ENCODE measurements at places on chromosomes 7 and 10.

DNA sequence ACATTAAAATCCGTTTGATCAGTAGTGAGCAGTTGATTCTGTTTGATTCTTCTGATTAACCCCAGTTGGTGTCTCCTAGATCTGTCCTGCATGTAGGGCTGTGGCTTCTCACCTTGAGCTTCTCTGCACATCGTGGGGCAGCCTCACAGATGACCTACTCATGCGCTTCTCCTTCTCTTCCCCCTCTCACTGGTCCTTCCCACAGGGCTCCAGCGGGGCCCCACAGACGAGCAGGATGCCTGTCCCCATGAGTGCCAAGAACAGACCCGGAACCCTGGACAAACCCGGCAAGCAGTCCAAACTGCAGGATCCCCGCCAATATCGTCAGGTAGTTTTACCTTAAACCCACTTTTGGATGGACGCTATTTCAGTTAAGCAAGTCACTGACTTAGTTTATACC lies 178.9 kb downstream of the ARHGAP21 start:
- DNase-seq: no peak

GRCh38 chr10:71531485-71532446 lies 135.0 kb downstream of the CDH23 start:
- DNase-seq: peak; percentile 30

- DNase-seq: no peak
These were observed 2.6 kb downstream of the TMEM243 start for GRCh38 chr7:87216701-87217508.

DNA sequence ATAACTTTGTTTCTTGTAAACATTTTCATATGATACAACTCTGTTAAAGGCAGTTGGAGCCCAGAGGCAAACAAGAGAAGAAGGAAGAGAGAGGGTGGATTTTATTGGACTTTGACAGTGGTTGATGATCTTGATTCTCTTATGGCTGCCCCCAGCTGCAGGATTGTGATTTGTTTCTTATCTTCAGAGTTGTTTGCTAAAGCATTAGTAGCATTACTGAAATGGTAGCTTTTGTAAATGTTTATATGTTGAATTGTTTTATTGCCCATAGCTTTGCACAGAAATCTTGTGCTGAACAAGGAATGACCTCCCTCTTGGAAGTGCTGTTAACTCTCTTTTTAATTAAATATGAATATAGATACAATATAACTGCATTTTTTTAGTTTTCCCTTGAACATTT lies 309.4 kb downstream of the AUTS2 start:
- no peak for DNase-seq

GRCh38 chr10:4316161-4316810 lies 509.7 kb upstream of the AKR1E2 start:
- DNase-seq: no peak

DNA sequence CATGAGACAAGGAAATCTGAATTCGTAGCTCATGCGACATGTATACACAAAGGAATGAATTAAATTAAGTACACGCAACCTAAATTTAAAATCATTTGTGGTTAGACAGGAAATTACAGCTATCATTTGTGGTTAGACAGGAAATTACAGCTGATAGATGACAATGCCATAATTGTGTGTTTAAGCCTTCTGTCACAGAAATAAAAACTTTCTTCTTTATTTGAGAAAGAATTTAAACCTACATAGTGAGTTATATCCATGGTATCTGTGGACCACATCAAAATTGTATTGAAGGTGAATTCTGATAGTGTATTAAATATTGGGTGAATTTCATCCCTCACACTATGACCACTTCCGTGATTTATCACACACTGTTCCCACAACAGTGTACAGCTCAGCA lies 362.9 kb downstream of the MAGI2 start:
- no peak for DNase-seq

- DNase-seq: no peak
These were observed 540.1 kb downstream of the PTPRN2 start for GRCh38 chr7:158047391-158048059.

DNA sequence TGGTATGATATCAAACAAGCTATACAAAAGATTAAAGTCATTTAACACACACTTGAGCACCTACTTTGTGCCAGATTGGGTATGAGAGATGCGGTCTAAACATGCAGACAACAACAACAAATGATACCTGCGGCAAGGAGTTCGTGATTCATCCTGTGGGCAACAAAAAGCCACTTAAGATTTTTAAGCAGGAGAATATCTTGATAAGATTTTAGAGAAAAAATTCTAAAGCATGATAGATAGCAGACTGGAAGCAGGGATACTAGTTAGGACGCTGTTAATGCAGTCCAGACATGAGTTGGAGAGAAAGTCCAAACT lies 1.6 kb upstream of the KBTBD2 start:
- DNase-seq: no peak

- DNase-seq: no peak
These were observed 355.2 kb upstream of the LRGUK start for GRCh38 chr7:133771788-133772419.

DNA sequence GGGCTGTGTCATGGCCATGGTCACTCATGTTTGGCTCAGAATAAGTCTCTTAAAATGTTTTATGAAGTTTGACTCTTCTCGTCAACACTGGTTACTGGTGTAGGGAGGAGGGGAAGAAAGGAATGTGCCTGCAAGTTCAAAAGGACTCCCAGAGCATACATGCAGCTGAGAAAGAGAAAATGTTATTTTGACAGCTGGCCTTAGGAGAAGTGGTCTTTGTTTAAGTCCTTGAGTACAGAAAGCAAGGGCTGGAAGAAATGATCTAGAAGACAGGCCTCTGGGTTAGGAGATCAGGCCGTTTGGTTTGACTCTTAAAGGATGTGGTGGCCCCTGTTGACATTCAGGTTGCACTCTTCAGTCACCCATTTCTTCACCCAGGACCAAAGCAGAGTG lies 245.5 kb downstream of the REEP3 start:
- no peak for DNase-seq

DNA sequence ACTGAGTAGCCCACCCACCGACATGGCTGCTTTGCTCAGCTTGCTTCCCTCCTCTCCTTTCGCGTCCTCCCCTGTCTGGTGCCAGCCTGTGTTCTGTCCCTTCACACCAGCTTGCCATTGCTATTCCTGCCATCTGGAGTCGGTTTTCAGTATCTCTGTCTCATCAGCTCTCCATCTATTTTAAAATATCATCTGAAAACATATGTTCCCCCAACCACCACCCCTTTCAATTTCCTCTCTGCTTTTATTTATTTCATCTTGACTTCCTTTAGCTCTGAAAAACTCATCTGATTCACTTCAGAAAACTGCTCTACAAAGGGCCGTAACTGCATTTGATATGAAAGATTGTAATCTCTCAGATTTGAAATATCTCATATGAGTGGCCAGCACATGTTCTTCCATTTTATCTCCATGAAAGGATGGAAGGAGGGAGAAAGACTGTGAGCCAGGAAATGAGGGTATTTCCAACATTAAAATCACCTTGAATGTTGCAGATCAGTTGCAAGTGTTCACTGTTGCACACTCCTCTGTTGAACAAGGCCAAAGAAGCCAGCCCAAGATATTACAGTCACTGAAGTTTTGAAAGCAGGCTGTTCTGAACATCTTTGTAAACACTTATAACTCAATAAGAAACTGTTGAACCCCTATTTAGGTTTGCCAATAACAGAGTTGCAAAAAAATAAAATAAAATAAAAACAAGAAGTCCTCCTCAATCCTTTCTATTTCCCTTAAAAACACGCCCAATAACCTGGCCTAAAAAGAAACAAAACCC lies 202.4 kb upstream of the NEBL start:
- DNase-seq: no peak

- DNase-seq: no peak
These were observed 25.1 kb downstream of the CDK14 start for GRCh38 chr7:90621125-90621746.

DNA sequence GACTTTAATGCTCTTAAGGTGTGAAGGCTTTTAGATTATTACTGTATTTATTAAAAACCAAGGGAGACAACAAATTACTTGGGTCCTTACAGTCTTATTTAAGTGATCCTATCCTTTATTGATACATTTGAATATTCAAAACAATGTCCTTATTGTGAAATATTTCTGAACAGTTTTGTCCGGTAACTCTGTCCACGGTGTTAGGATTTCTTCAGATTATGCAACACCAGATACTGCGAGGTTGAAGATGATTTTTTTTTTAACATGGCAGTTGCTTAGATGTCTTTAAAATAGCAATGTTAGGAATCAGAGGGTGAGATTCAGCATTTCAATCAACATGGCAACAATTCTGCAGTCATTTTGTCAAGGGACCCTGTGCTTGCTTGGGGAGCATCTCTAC lies 176.5 kb downstream of the CSTF2T start:
- DNase-seq: no peak

- no peak for DNase-seq
These were observed 2.9 kb upstream of the TMEM72 start for GRCh38 chr10:44908066-44908749.

DNA sequence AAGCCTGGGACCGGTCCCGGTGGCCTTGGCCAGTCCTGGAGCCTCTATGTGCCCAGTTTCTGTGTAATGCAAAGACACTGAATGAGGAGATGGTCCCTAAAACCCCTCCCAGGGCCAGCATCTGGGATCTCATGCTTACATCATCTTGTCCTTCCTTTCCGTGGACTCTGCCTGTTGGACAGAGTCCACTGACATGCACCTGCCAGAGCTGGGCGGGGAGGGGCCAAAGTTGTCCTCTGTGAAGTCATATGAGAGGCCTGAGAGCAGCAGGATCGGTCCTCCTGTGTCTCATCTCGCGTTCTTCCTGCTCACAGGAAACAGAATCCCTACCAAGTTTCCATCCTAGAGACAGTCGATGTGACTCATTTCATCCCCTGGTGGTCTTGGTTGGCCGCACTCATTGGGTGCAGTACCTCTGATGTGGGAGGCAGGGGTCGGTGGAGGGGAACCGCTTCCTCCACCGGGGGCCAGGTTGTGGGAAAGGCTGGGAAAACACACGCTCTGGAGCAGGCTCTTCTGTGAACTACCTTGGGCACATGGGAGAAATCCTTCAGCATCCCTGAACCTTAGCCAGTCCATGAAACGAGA lies 389.6 kb upstream of the PODXL start:
- no peak for DNase-seq

GRCh38 chr10:49441488-49442476 lies 45.9 kb upstream of the DRGX start:
- no peak for DNase-seq

DNA sequence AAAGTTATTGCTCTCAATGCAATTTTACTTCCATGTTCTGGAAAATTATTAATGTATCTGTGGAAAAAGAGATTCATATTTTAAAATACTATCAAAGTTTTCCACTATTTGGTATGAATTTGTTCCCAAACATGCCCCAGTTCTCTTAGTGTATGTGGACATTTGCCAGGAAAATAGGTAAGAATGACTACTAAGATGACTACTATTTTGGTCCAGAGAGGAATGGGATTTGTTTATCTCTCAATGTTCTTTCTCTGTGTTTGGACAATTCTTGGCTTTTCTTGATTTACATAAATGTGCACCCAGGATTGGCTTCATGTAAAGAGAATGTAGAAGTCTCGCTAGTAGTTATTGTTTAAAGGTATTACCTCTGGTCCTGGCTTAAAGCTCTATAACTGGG lies 60.3 kb upstream of the POT1 start:
- no peak for DNase-seq

- peak; percentile 12 for DNase-seq
These were observed 426 bp downstream of the SYPL1 start for GRCh38 chr7:106111655-106112117.

DNA sequence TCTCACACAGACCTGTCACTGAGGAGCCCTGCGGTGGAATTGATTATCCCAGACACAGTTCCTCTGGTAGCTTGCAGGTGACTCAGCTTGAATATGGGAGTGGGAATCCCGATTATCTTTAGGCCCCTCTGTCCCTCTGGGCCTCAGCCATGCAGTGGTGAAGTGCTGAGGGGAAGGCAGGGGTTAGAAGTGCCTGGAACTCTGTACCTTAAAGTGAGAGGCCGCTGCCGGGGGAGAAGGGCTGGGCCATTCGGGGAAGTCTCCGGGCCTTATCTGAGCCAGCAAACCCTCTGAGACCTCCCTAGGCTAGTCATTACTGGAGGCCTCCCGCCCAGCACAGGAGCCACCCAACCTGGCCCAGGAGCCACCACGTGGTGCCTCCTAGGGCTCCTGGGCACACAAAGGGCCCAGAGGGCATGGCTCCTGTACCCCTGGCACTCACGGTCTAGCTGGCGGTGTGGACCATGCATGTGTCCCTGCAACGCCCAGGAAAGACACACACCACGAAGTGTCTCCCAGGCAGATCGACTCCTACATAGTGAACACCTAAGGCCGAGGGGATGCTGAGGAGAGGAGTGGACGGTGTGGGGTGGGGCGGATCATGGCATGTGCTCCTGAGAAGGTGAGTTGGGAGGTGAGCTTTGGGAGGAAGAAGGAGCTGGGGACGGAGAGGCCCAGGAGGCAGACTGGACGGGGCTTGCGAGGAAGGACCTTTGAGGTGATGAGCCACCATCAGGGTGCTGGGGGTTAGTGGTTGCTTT lies 56.2 kb downstream of the HK1 start:
- DNase-seq: no peak

DNA sequence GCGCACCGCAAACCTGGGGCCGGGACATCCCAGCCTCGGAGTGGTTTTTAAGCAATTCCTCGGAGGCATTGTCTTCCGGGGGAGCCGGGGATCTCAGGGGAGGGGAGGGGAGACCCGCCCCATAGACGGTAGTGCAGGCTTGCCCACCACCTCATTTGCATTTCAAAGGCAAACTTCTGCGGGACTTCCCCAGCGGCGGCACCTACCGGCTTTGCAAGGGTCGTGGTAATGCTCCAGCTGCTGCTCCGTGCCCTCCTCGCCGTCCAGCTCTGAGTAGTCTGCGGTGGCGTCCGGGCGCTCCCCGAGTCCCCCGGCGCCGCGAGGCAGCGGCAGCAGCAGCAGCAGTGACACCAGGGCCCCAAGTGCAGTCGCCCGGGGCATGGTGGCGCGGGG lies 425 bp downstream of the TLL2 start:
- no peak for DNase-seq

DNA sequence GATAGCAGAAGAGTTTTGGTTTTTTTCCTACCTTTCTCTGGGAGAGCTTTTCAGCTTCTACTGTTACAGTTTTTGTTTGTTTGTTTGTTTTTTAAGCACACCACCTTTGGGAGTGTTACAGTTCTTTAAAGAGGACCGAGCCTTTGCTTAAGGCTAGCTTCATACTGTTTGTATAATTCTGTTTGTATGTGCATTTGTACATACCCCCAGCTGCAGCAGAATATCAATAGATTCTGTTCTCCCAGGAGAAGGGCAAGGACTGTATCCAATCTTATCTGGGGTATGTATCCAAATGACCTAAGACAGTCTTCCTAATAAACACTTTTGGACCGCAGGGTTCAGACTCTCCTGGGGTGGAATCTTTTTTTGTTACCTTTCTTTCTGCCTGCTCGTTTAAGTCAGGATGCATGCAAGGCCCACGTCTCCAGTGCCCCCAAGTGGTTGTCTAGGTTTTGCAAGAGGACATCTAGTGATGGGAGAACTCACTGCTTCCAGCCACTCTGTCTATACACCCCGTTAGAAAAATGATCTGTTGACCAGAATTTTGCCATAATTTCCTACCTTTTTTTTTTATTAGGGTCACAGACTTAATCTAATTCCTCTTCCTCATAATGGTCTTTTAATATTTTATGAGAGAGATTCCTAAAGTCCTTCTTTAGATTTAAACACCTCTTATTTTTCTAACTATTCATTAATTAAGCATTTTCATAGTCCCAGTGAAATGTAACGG lies 23.9 kb downstream of the NRF1 start:
- peak; percentile 56 for DNase-seq

- no peak for DNase-seq
These were observed 128.4 kb downstream of the ELMO1 start for GRCh38 chr7:37320140-37320847.

Data from stimulated activated CD4-positive, alpha-beta T cell treated with anti-CD3 and anti-CD28 coated beads, Interleukin-4, amount 100 ng/mL, for 48 hours (primary cell).